ENCODE measurements at places on chromosomes 11 and 22.

DNA sequence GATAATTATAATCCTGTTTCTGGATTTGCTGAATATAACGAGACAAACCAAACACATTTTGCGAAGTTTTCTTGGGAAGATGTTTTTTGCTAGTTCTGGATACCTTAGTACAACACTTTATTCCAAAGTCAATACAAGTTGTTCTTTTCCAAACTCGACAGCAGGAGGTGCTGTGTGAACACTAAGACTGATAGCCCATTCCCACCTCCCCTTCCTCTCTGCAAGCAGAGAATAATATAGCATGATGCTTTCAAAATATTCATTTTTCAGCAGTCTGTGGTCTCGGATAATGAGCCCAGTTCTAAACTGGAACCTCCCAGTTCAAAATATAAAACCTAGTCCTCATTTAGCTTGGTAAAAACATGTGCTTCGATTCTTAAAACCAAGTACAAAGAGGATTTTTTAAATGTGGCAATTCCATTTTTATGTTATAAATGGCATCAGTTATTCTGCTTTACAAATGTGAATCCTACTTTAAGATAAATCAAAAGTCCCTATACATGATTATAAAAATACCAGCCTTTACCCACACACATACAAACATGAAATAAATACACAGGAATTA lies 129.1 kb downstream of the DCDC1 start:
- DNase-seq: no peak

GRCh38 chr22:38870312-38870741 lies 1.7 kb downstream of the CBX6 start:
- peak; percentile 82 for DNase-seq

- no peak for DNase-seq
Measured at GRCh38 chr11:97364047-97364446, 974.2 kb downstream of the JRKL start.

- no peak for DNase-seq
Measured at GRCh38 chr11:91805293-91805692, 419.3 kb upstream of the FAT3 start.

GRCh38 chr11:44842220-44842619 lies 108.5 kb downstream of the TP53I11 start:
- DNase-seq: no peak

GRCh38 chr22:44037519-44038375 lies 13.6 kb downstream of the PARVB start:
- no peak for DNase-seq

GRCh38 chr11:86246293-86246675 lies 1.7 kb downstream of the EED start:
- DNase-seq: no peak

GRCh38 chr11:38461751-38462150 lies 1863.7 kb upstream of the RAG2 start:
- DNase-seq: no peak

- no peak for DNase-seq
Measured at GRCh38 chr22:41587347-41587723, 2.3 kb downstream of the PMM1 start.

- DNase-seq: no peak
Measured at GRCh38 chr11:106998916-106999188, 19.4 kb downstream of the GUCY1A2 start.

DNA sequence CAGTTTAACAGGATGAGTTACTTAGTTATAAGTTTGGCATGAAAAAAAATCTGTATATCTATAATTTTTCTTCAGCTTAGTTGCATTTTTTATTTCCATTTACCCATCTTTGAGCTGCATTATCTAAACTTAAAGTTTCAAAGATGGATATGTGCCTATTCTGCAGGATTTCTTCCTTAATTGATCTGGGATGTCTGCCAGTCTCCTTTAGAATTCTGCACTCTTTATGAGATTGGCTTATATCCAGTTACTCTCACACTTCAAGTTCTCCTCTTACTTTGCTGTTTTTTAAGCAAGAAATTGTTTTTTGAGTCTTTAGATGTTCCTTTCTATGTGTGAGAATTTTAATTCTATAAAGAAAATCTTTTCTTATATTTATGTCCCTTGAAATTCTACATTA lies 5.1 kb upstream of the PDGFD start:
- DNase-seq: no peak

DNA sequence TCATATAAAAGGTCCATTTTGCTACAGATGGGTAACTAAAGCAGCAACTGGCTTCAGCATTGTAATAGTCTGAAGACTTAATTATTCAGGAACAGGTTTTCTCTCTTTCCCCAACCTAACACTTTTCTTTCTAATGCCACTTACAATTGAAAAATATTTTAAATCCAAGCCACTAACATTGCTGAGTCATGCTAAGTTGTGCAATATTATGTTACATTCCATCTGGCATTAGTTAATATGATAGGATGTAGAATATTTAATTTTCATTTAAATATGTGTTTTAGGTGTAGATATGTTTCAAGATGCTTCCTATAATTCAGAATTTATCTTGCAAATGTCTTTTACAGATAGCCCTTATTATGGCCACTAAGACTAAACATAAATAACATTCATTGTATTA lies 98.6 kb downstream of the KIF18A start:
- DNase-seq: no peak

- DNase-seq: peak; percentile 64
Measured at GRCh38 chr11:9861860-9862725, 198.2 kb downstream of the SWAP70 start.

DNA sequence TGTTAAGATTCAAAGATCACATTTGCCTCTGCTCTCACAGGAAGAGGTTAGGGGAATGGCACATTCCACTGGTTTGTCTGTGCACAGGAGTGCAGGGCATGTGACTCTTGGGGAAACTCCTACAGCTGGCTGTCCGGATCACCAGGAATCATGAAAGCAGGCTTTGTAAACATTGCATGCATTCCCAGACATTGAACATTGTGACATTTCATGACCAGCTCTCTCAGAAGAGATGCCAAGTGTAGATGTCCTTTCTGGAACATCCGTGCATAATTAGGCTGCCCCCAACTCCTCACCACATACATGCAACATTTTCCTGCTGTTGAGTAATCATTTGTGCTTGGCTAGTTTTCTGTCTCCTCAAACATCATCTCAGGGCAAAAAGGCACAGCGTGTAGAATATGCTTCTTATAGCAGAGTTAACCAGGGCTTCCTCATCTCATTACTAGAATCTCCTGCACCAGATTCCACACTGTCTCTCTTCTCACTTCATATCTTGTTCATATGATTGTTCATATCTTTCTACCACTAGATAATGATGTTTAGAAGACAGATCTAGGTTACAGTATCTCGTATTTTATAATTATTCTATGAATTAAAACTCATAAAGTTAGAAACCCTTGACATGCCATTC lies 694.7 kb downstream of the NTM start:
- no peak for DNase-seq

DNA sequence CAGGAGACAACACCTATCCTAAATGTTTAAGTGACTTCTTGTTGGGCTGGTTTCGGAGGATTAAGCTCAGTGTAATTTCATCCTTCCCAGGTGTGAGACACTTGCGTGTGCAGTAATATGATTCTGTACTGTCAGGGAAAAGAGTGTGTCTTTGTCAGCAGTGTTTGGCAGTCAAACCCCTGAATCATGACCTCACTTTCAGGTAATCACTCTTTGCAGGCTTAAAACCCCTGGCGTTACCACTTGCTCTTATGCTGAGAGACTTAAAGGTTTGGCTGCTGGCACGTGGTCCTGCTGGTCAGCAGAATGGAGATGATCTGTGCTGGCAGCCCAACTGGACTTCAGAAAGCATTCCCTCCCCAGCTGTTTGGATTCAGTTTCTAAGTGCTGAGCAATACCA lies 56.1 kb downstream of the APIP start:
- DNase-seq: no peak

- no peak for DNase-seq
Measured at GRCh38 chr11:70586261-70587074, 188.1 kb downstream of the CTTN start.

GRCh38 chr11:13718394-13718793 lies 49.9 kb downstream of the FAR1 start:
- DNase-seq: no peak
